Esophagus squamous epithelium (tissue), 5 donors: ENCODE measurements at places on chromosomes 2 and 18.

- H3K27me3 ChIP-seq = no peaks in the 10 kb centered on the region
- no peaks in the 10 kb centered on the region for H3K4me1 ChIP-seq
- H3K4me3 ChIP-seq = no peak overlapping the region
- DNase-seq = no peak
Measured at GRCh38 chr2:220181165-220181564, 553.7 kb downstream of the SLC4A3 start.

GRCh38 chr2:227627769-227628168 is 10.5 kb downstream of the SCYGR4 start:
- no peaks in the 10 kb centered on the region for H3K4me1 ChIP-seq
- H3K4me3 ChIP-seq = no peak overlapping the region
- H3K27ac ChIP-seq = no peak overlapping the region
- H3K27me3 ChIP-seq = peaks cover 8% of the 10 kb centered on the region

GRCh38 chr18:10032331-10033015 is 118.7 kb downstream of the VAPA start:
- H3K4me1 ChIP-seq = peaks cover 22% of the 10 kb centered on the region
- no peak for DNase-seq
- H3K4me3 ChIP-seq = no peak overlapping the region

DNA sequence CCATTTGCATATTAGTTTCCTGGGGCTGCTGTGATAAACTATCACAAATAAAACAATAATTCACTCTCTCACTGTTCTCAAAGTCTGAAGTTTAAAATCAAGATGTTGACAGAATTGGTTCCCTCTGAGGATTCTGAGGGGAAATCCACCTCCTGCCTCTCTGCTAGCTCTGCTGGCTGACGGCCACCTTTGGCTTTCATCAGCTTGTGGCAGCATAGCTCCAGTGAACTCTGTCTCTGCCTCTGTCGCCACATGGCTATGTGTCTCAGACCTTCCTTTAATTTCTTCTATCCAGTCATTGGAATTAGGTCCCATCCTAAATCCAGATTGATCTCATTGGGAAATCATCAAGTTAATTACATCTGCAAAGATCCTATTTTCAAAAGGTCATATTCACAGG is 38.9 kb upstream of the TRIM43 start:
- H3K4me1 ChIP-seq = no peaks in the 10 kb centered on the region
- H3K36me3 ChIP-seq = no peaks in the 10 kb centered on the region
- no peak overlapping the region for H3K4me3 ChIP-seq
- no peaks in the 10 kb centered on the region for H3K27me3 ChIP-seq

DNA sequence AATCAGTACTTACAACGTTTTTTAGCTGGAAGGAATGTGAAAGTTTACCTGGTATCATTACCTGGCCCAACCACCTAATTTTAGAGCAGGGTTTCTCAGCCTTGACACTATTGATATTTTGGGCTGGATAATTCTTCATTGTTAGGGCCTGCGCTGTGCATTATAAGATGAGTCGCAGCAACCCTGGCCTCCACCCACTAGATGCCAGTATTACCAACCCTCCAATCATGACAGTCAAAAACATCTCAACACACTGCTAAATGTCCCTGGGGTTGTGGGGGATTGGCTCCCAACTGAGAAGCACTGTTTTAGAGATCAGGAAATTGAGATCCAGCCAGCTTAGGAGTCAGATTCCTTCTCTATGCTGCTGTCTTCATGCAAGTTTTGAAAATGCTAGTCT is 265.3 kb upstream of the TCF4 start:
- no peak overlapping the region for H3K4me3 ChIP-seq
- DNase-seq = no peak

GRCh38 chr2:158202161-158202815 is 100.6 kb downstream of the UPP2 start:
- peaks cover 10% of the 10 kb centered on the region for H3K4me1 ChIP-seq
- H3K27ac ChIP-seq = no peak overlapping the region

GRCh38 chr2:84041506-84041905 is 417.6 kb downstream of the SUCLG1 start:
- H3K4me1 ChIP-seq = no peaks in the 10 kb centered on the region
- no peak overlapping the region for H3K4me3 ChIP-seq
- no peaks in the 10 kb centered on the region for H3K27me3 ChIP-seq
- no peaks in the 10 kb centered on the region for H3K36me3 ChIP-seq

- DNase-seq = no peak
- H3K4me3 ChIP-seq = no peak overlapping the region
Measured at GRCh38 chr2:31247711-31248110, 13.8 kb downstream of the EHD3 start.

DNA sequence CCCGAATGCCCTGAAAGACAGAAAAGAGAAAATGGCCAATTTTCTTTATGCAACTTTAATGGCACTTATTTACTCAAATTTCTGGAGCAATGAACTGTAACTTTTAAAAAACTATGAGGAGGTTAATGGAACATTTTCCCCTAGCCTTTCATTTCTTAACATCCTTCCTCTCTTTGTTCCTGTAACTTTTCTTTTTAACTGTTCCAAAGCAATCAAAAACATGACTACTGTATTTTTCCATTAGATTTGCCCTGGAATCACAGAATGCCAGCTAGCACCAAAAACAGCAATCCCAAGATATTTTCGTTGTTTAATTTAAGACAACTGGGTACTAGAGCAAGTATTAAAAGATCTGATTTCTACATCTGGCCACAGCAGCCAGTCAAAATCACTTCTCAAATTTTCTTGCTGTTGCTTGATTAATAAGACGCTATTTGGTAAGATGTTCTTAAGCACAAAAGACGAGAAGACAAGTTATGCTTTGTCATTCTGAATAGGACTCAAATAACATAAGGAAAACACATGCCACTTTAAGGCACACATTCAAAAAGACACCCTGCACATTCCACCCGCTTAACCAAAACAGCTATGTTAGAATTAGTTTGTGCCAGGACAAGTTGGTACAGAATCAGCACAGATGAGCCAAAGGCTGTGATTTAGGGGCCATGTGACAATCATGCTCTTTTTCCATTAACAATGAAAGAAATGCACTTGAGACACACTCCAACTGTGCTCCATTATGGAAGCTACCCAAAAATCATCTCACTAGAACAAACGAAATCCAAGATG is 3.6 kb downstream of the STARD7 start:
- H3K4me3 ChIP-seq = peak overlapping the region; percentile 3
- H3K36me3 ChIP-seq = no peaks in the 10 kb centered on the region
- DNase-seq = no peak
- H3K27ac ChIP-seq = peak overlapping the region; percentile 71
- H3K27me3 ChIP-seq = no peaks in the 10 kb centered on the region

GRCh38 chr2:49973917-49974368 is 819.6 kb upstream of the FSHR start:
- H3K36me3 ChIP-seq = no peaks in the 10 kb centered on the region
- H3K27ac ChIP-seq = no peak overlapping the region
- H3K4me3 ChIP-seq = peak overlapping the region; percentile 51
- H3K27me3 ChIP-seq = no peaks in the 10 kb centered on the region
- no peaks in the 10 kb centered on the region for H3K4me1 ChIP-seq

DNA sequence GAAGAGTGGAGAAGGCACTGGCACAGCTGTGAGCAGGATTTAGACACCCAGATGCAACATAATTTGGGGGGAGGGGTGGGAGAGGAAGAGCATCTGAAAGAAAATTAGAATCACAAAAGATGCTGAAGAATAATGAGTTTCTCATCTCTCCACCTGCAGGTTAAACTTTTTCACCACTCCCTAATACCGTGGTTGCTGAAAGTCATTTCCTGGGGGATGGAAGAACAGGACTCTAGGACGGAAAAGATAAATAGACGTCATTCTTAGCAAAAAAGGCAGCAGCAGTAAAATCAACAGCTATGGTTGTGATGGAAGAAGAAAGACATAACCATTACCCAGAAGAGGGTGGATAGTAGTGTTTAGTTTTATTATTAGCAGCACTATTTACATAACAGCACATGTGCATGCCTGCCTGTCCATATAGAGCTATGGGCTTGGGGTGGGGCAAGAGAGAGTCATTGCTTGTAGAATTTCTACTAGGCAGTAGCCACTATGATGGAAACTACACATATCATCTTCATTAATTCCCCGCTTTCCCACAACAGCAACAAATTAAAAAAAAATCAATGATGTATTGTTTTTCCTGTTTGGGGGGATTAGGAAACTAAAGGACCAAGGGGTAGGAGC is 212.2 kb downstream of the TRIB2 start:
- no peaks in the 10 kb centered on the region for H3K36me3 ChIP-seq
- H3K4me3 ChIP-seq = no peak overlapping the region
- peaks cover 5% of the 10 kb centered on the region for H3K4me1 ChIP-seq
- H3K27ac ChIP-seq = no peak overlapping the region

GRCh38 chr18:75088021-75088506 is 120.9 kb downstream of the PTGR3 start:
- H3K27ac ChIP-seq = no peak overlapping the region
- H3K4me3 ChIP-seq = no peak overlapping the region
- no peaks in the 10 kb centered on the region for H3K27me3 ChIP-seq
- no peaks in the 10 kb centered on the region for H3K36me3 ChIP-seq

DNA sequence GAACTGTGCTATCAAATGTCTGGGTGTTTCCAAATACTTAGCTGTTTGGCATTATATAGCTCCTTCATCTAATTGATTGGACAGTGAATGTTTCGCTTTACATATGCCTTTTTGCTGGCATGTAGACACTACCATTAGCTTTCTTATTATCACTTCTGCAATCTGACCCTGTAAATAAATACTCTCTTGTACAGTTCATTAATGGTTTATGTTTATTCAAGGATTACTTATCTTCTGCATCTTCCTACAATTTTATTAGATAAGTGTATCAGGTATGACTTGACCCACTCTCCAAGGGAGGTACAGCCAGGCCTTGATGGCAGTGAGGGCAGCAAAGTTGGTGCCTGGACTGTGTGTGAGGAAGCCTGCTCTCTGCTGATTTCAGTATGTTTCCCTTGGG is 614.1 kb upstream of the SETBP1 start:
- H3K36me3 ChIP-seq = no peaks in the 10 kb centered on the region
- no peaks in the 10 kb centered on the region for H3K4me1 ChIP-seq
- no peak for DNase-seq

GRCh38 chr18:28735731-28736130 is 558.8 kb upstream of the CDH2 start:
- DNase-seq = no peak
- H3K36me3 ChIP-seq = no peaks in the 10 kb centered on the region
- H3K27me3 ChIP-seq = no peaks in the 10 kb centered on the region

- H3K4me3 ChIP-seq = no peak overlapping the region
- H3K27me3 ChIP-seq = no peaks in the 10 kb centered on the region
- H3K4me1 ChIP-seq = no peaks in the 10 kb centered on the region
Measured at GRCh38 chr2:136281281-136282114, 163.5 kb upstream of the CXCR4 start.

DNA sequence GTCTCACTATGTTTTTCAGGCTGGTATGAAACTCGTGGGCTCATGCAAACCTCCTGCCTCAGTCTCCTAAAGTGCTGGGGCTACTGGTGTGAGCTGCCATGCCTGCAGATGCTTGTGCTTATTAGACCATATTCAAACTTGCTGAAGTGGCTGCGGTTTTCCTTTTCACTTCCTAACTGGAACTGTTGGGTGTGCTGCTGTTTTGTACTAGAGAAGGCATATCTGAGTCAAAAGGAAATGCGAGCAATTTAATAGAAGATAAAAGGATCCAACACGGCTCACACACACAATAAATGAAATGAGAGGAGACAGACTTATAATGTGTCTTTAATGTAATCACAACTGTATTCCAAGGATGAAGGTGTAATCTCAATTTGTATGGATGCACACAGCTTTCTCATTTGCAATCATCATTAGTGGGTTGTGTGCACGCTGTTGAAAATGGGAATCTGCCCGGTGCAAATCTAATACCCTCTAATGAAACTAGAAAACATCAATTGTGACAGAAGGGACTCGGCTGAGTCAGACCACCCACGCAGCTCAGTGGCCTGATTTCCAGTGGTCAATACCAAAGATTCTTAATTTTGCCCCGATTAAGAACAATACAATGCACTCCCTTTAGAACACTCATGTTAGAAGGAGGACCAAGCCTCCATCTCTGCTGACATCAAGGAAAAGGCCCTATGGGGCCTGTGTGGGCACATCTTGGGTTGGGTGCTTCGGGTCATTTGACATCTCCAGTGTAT is 532.7 kb downstream of the TDRD15 start:
- H3K27ac ChIP-seq = no peak overlapping the region
- no peaks in the 10 kb centered on the region for H3K36me3 ChIP-seq
- H3K27me3 ChIP-seq = no peaks in the 10 kb centered on the region
- no peak for DNase-seq

DNA sequence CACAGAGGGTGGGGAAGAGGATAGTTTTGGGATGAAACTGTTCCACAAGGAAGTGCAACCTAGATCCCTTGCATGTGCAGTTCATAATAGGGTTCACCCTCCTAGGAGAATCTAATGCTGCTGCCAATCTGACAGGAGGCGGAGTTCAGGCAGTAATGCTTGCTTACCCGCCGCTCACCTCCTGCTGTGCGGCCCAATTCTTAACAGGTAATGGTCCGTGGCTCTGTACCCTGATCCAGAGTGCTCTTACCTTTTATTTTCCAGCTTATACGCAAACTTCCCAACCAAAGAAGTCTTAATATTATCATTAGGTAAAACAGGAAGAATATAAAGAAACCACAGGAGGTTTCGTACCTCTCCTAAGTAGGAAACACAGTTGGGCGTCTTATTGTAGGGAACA is 82.7 kb upstream of the CD302 start:
- DNase-seq = no peak
- no peaks in the 10 kb centered on the region for H3K27me3 ChIP-seq
- H3K4me1 ChIP-seq = no peaks in the 10 kb centered on the region
- H3K4me3 ChIP-seq = no peak overlapping the region
- no peaks in the 10 kb centered on the region for H3K36me3 ChIP-seq

DNA sequence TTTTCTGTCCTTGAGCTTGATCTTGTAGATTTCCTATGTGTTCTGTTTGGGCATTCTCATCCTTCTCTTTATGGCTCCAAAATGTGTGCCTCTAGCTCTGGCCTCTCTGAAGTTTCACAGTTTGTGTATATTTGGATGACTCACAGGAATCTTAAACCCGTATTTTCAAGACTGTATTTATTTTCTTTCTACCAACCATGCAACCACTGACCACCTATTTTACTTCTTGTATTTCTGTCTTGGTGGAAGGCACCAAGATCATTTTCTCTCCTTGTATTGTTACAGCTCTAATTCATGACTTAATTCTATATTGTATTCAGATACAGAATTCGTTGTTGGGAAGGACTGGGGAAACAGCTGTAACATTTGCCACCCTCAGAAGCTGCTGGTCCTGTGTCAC is 39.5 kb downstream of the ACSL3 start:
- no peak overlapping the region for H3K4me3 ChIP-seq
- no peaks in the 10 kb centered on the region for H3K4me1 ChIP-seq
- no peak overlapping the region for H3K27ac ChIP-seq
- no peaks in the 10 kb centered on the region for H3K27me3 ChIP-seq
- H3K36me3 ChIP-seq = peaks cover 16% of the 10 kb centered on the region
